NCI-H345 (cell line): ENCODE measurements at places on chromosomes 5 and 9.

DNA sequence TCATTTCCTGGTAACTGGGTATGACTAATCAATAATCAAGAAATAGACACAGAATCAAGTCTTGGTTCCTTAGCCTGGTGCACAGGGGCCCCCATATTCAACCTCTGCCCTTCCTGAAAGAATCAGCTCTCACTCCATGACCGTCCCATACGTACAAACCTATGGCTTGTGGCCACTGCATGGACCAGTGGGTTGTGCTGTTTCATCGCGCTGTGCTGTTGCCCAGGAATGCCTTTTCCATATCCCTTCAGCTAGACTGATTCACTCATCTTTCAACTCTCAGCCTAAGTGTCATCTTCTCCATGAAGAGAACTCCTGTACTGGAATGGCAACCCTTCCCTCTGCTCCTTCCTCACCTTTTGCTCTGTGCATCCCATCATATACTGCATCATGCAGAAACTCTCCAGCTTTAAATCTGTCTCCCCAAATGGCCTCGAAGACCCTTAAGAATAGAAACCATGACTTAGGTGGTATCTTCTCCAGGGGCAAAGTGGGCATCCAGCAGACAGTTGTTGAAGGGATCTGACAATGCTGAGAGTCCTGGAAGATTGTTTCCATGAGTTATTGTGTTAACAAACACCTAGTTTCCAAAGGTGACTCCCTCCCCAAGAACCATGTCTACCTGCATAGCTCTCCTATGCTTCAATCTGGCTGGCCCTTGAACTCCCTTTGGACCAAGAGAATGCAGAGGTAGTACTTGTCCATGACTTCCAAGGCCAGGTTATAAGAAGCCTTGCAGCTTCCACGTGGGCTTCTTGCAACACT is 180.8 kb downstream of the ACTL7B start:
- no peak for DNase-seq

- no peak for DNase-seq
These were observed 15.6 kb upstream of the EPB41L4A start for GRCh38 chr5:112434641-112435040.

DNA sequence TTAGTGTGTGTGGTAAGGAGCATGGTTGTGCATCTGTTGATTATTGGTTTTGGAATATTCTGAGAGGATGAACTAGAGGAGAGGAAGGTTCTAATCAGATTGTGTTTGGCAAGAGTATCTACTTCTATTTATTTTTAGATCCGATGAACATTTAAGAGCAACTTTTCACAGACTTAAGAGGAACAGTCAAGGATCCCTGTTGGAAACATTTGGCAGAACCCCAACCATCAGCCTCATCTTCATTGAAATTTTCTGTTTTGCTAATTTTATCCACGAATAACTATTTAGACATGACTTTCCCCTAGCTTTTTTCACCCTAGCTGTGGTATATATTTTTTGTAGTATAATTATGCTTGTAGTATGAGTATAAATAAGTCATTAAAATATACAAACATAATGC is 868.5 kb downstream of the MAT2B start:
- no peak for DNase-seq

GRCh38 chr5:157267025-157267424 is 1.1 kb downstream of the CYFIP2 start:
- DNase-seq = no peak

DNA sequence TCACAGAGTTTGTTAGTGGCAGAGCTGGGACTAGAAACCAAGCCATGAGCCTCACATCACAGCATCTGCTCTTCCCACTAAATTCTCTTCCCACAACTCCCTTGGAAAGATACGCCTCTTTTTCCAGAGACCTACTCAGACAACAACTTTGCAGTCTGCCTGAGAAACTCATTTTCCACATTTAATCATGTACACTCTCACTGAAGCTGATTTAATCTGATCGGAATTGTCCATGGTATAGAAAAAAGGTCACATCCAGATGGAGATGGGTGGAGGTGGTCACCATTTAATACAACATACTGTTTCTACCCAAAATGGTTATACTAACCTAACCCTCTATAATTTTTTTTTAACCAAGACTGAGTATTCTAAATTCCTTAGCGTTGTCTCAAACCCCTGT is 366.2 kb downstream of the ENC1 start:
- DNase-seq = no peak

GRCh38 chr5:141512911-141513626 is 24.2 kb downstream of the PCDHGC5 start:
- DNase-seq = no peak

GRCh38 chr5:141783005-141783946 is 94.9 kb downstream of the PCDH1 start:
- peak; percentile 23 for DNase-seq

GRCh38 chr5:4977416-4978110 is 162.6 kb upstream of the ADAMTS16 start:
- DNase-seq = no peak

- no peak for DNase-seq
These were observed 293.4 kb upstream of the PUM3 start for GRCh38 chr9:3137347-3137695.

DNA sequence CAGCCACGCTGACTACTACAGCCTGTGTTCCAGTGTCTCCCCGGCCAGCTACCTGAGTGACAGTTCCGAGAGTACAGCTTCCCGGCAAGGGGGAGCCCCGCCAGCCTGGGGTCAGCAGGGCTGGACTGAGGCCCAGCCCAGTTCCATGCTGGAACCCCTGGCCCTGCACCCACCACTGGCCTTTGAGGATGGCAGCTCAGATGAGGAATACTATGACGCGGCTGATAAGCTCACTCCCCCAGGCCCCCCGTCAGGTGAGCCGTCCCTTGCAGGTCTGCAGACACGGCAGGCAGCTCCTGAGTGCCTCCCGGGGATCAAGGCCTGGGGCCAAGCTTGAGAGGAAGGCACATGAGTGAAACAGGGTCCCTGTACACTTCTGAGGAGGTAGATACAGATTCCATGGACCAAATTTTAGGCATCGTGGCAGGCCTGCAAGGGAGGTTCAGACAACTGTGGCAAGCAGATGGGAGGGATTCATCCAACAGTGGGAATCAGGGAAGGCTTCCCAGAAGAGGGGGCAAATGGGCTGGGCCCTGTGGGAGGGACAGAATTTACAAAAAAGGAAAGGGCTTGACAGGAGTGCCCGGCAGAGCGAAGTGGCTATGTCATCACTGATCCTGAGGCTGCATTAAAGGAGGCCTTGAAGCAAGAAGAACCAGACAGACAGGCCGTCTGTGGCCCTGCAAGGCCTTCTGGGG is 12.8 kb upstream of the TRMT10B start:
- no peak for DNase-seq

- DNase-seq = no peak
These were observed 24.7 kb downstream of the ZFR start for GRCh38 chr5:32419791-32420190.

DNA sequence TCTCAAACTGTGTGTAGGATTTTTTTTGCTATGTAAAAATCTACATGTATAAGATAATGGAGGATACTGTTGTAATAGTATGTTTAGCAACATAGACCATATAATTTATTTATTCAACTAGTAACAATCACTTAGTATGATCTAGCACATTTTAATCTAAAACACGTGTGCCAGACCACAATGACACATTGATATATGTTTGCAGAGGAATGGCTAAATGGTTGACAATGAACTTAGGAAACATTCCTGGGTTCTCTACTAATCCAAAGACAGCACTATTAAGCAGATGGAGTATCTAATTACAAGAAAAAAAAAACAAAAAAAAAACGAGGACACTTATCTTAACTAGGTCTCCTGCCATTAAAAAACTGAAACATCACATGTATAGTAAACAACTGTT is 261.7 kb upstream of the PAPPA start:
- DNase-seq = no peak

DNA sequence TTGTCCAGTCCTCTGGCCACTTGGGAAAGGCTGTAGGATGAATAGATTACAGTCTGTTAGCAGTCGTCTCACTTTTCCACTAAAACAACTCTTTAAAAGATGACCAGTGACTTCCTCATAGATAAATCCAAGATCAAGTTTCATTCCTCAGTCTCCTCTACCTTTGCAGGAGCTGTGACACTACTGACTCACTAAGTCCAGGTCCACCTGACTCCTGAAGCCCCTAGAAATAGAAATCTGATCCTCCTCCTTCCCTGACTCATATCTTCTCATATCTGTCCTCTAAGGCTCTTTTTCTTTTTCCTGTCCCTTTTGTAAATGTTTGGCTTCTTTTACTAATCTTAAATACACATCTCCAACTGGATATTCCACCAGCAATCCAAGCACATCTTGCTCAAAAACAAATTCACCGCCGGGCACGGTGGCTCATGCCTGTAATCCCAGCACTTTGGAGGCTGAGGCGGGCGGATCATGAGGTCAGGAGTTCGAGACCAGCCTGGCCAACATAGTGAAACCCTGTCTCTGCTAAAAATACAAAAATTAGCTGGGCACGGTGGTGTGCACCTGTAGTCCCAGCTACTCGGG is 2.6 kb downstream of the CCDC125 start:
- DNase-seq = no peak

DNA sequence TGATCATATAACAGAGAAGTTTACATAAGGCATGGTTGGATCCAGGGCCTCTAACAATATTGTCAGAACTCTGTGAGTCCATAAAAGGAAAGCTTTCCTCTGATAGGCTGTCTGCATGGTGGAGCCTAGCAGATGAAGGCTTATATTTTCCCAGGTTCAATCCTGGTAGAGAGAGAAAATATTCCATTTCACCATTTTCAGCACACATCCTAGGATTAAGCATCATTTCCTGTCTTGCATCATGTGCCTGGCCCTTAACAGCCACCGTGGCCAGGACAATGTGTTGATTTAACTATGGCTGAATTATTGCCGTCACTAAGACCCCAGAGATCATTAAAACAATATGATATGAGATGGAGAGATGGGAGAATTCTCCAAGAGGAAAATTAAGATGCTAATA is 90.9 kb upstream of the GRIA1 start:
- no peak for DNase-seq

DNA sequence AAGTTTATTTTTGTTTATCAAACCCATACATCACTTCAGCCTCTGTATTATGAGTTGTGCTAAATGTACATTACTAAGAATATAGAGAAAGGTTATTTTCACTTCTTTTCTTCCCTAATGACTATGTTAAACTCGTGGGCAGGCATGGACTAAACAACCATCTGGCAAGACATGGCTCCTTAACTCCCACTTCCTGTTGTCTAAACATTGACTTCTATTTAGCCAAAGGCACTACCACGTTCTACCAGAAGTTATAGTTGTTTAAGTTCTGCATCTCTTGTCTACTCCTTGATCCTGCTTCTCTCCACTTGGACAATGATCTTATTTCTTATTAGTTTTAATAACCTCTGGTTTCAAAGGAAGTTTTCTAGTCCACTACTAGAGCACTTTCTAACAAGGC is 136.1 kb downstream of the MACIR start:
- no peak for DNase-seq

GRCh38 chr9:27429436-27429835 is 94.7 kb upstream of the IFNK start:
- no peak for DNase-seq

DNA sequence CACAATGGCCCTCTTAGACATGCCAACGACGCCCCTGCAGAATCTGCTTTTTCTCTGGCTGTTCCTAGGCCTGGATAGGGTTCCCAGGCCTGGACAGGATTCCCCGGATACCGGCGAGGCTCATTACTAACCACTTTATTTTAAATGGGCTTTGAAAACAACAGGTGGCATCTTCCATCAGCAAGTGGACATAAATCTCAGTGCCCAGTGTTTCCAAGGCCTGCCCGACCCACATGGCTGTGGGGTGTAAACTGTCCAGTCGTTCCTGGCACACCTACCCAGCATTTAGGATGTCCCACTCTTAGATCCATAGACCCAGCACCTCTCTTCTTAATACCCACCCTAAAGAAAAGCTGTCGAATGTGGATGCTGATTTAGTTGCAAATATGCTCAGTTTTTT is 896 bp downstream of the CMBL start:
- no peak for DNase-seq

- DNase-seq = peak; percentile 25
These were observed at the start of gene PSD2 for GRCh38 chr5:139795074-139796001. Gene PSD2 (plus strand): TSS chr5:139795808. CDS start chr5:139809441, 13,633 bp downstream.

DNA sequence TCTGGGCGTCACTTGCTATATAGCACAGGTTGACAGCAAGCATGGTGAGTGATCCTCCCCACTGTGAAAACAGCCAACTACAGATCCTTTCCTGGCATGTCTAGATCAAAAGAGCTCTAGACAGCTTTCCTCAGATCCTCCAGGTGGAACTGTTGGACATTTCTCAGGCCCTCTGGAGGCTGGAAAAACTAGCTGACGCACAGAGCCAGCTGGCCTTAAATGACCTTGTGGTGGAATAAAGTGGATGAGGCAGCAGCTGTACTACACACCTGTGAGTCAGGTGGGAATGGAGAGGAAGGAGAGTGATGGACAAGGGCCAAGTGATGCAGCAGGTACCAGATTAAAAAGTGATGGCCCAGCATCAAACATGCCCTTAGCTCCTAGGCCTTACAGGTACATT is 172.7 kb downstream of the TRIM32 start:
- DNase-seq = no peak

DNA sequence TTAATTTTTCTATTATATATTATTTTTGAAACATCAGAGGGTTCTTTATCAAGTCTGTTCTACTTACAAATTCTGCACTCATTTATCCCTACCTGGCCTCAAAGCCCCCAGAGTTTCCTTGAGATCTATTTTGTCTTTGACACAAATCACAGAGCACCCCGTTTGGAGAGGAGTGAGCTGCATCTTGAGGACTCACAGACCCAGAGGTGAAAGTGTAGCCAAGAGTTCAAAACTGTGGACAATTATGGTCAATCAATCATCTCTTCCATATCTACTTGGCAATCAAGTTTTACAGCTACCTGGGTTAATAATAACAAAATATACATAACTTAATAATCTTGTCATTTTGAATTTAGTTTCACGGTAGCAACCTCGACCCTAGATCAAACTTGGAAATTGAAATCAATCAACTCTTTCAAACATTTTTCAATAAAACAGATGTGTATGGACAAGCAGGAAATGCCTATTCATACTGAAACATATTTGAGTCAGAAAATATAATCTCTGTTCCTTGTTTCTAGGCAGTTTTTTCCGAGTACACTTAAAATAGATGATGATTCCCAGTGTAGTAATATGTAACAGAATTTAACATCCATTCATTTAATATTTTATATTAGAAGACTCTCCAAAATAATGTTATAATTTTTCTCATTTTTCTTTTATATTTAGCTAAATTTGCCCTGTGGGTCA is 13.7 kb upstream of the SYK start:
- DNase-seq = no peak

DNA sequence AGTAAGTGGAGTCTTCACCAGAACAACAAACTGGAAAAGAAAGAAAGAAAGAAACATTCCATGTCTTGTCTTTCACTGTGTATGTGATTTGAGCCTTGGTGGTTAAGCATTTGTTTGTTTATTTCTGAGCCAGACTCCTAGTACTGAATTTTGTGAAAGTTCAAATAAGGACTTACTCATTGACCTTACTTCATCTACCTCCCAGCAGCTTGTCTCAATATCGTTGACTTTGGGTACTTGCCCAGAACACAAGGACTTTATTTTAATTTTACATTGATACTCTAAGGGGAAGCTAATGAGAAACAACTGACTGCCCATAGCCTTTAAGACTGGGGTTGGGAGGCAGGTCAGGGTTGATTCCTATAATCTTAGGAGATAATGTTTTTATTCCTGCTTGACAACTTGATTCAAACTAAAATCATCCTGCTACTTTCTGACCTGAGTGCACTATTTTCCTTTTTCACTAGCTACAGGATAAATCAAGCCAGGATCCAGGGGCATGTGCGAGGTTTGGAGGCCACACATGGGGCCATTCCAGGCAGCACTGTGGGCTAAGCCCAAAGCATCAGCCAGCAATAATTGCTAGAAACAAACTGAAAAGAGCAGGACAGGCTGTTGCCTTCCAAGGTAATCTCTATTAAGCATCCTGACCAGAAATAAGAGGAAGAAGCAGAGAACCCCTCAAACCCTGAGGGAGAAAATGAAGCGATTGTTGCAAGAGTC is 138.9 kb upstream of the RUSC2 start:
- no peak for DNase-seq
